ENCODE measurements at places on chromosomes 12 and 14. TPM values are rescaled to one million over a fixed set of nuclear protein-coding genes. Genes with fewer than 3 reads are reported as not detected.

The AQP6 gene
- total RNA-seq: not detected

The COX8C gene
- not detected for total RNA-seq

The SIX4 gene
- total RNA-seq: 33.2 TPM

The GLI1 gene
- 3.0 TPM for total RNA-seq

The GZMB gene
- total RNA-seq: not detected

The ENDOU gene
- not detected for total RNA-seq

The CPM gene
- total RNA-seq: 5.3 TPM

The TMEM63C gene
- 4.0 TPM for total RNA-seq

The KRT72 gene
- total RNA-seq: not detected

The PZP gene
- not detected for total RNA-seq

The DHRS2 gene
- total RNA-seq: 40.9 TPM

The IFNG-AS1 gene
- total RNA-seq: not detected

The KRT78 gene
- 0.15 TPM for total RNA-seq

The KRT2 gene
- 0.23 TPM for total RNA-seq

- no peak for DNase-seq
These were observed 51.4 kb downstream of the CLMN start for GRCh38 chr14:95268350-95268749.

DNA sequence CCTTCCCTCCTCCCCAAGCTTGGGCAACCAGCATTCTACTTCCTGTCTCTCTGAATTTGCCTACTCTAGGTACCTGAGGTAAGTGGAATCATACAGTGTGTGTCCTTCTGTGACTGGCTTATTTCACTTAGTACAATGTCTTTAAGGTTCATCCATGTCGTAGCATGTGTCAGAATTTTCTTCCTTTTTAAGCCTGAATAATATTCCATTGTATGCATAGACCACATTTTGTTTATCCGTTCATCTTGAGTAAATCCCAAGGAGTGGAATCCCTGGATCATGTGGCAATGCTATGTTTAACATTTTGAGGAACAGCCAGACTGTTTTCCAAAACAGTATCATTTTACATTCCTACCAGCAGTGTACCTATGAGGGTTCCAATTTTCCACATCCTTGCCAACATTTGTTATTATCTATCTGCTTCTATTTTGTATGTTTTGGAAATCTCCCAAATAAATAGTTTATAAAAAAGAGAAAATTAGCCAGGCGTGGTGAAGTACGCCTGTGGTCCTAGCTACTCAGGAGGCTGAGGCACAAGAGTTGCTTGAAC, 12.4 kb downstream of the HSP90AA1 start:
- DNase-seq: no peak

DNA sequence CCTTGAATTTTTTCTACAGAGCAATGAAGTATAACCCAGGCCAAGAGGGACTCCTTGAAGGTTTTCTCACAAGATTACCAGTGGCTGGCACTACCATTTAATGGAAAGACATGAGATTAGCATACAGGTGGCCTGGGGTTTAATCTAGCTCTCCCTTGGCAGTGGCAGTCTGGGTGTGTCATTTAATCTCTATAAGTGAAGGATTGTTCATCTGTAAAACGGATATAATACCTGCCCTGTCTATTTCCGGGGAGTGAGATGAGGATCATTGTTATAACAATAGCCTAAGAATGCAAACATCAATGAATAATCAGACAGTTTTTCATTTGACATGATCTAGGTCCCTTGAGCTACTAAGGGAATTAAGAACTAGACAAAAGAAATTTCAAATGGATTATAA, 168.7 kb upstream of the CPNE8 start:
- DNase-seq: peak; percentile 38

DNA sequence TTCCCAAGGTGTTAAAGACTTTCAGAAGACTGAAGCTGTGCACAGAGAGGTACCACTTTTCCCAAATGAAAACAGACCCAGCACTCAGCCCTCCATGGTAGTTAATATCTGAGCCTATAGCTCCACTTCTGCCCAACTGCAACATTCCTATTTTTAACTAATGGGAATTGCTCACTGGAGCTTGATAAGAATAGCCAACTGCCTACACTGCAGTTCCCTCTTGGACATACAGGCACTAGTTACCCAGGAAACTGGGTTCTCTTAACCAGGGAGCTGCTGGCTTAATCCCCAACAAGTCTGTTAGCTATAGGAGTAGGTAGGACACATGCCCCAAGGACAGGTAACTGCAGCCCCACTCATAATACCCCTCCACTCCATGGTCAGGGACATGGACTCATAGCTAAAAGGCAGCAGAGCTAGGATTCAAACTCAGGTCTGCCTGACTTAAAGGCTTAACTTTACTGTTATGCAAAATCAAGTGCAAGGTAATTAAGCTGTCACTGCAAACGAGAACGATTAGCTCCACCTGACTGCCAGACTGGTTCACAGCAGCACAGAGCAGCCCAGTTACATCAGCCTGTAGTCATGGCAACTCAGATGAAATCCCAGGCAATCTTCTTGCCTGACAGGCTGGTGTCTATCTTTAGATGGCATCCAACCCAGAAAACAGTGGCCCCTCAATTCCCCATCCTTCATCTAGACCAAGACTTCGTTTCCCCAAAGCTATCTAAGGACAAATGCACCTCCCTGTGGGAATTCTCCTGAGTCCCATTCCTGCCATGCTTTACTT, 77.1 kb upstream of the ACTN1 start:
- DNase-seq: no peak

DNA sequence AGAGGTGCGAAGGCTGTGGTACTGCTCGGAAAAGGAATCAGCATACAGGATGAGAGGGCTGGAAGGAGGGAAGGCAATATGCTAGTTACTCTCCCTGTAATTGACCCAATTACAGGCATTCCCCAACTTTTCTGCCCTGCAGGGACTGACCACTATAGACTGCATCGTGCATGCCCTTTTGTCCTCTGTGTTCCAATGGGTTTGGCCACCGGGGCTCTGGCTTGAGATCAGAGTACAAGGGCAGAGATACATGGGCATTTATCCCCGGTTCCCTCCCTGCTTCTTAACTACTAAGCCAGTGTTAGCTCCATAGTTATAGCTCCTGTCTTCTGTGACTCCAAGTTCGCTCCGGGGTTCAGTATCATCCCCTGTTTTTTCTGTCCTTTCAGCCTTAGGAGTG, 59.7 kb downstream of the GTF2A1 start:
- no peak for DNase-seq

GRCh38 chr12:22018860-22019259, 27.2 kb upstream of the CMAS start:
- peak; percentile 30 for DNase-seq

GRCh38 chr14:21866479-21866878, 192.9 kb upstream of the OR4E1 start:
- no peak for DNase-seq

DNA sequence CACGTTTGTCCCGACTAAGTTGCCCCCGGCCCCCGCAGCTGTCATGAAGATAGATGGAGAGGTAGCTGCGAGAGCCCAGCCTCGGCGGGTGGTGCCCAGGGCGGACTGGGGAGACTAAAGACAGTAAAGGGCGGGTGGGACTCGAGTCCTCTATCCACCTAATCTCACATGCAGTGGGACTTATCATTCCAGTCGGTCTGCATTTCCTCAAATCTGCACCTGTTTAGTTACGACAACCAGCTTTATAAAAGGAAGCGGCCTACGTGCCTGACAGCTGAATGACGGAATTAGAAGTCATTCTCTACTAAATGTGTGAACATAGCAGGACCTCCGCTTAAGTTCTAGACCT, 109.8 kb upstream of the EGLN3 start:
- DNase-seq: no peak

DNA sequence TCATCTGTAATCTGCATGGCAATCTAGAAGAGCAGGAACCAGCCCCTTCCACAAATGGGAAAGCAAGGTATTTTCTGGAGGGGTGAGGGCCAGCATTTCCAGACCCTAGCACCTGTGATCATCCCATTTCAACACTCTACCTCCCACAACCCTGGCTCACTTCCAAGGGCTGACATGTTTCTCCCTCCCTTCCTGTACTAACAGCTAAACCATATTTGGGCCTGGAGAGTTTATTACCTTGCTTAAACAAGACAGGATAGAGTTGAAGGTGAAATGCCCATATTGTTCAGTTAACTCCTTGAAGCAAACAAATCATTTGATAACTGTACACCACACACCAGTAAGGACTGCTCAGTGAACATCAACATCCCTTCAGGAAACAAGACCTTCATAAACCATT, 158.4 kb downstream of the PPM1H start:
- no peak for DNase-seq

- DNase-seq: no peak
These were observed 38.8 kb downstream of the NTF3 start for GRCh38 chr12:5470703-5471102.

GRCh38 chr12:5626151-5626550, 194.2 kb downstream of the NTF3 start:
- no peak for DNase-seq

DNA sequence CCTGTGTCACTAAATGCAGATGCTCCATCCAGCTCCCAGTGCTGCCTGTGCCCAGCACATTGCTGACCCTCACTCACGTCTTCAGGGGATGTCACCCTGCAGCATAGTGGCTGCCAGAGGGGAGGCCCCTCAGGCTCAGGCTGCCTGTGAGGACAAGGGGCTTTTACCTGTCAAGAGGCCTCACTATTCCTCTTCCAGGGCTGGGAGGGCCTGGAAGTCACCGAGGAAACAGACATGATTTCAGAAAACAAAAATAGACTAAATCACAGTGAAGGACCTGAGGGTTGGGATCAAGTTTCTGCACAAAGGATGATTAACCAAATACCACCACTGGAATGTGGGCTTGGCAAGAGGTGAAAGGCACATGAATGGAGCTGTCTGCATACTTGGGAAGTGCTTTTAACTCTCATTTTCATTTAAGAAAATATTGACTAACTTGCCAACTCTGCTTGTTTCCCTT, 1202.3 kb downstream of the BCL11B start:
- DNase-seq: peak; percentile 69

GRCh38 chr12:113420996-113421595, 1.1 kb upstream of the SDSL start:
- no peak for DNase-seq

- no peak for DNase-seq
These were observed 27.5 kb downstream of the NUDT4 start for GRCh38 chr12:93404961-93405849.

DNA sequence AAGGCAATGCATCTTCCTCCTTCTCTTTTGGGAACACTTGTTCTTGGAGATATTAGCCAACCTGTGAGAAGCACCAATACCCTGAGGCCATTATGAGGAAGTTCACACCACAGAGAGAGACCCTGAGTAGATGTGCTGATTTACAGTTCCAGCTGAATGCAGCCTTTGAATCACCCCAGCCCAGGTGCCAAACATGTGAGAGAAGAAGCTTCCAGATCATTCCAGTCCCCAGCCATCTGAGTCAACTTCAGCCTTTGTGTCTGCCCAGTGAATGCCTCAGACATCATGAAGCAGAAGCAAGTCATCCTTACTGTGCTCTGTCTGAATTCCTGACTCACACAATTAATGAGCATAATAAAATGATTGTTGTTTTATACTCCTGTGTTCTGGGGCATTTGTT, 25.1 kb downstream of the C12orf42 start:
- DNase-seq: peak; percentile 45

- DNase-seq: no peak
These were observed 54.2 kb upstream of the GZMB start for GRCh38 chr14:24688030-24688658.

GRCh38 chr12:62259631-62259992, 592 bp upstream of the USP15 start:
- DNase-seq: no peak

DNA sequence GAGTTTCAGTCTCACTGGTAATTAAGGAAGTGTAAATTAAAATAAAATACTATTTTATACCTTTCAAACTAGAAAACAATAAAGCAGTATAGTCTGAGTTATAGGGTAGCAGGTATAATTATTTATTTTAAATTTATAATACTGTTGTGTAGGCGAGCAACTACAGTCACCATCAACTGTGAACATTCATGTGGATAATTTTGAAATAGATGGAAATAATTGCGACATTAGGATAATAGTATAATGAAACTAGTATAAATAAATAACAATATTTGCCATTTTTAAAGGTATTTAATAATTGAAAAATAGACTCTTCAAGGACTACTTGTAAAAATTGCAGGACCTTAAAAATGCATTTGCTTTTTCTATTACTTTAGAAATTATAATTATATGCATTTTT, 3.8 kb upstream of the DYRK4 start:
- DNase-seq: no peak

DNA sequence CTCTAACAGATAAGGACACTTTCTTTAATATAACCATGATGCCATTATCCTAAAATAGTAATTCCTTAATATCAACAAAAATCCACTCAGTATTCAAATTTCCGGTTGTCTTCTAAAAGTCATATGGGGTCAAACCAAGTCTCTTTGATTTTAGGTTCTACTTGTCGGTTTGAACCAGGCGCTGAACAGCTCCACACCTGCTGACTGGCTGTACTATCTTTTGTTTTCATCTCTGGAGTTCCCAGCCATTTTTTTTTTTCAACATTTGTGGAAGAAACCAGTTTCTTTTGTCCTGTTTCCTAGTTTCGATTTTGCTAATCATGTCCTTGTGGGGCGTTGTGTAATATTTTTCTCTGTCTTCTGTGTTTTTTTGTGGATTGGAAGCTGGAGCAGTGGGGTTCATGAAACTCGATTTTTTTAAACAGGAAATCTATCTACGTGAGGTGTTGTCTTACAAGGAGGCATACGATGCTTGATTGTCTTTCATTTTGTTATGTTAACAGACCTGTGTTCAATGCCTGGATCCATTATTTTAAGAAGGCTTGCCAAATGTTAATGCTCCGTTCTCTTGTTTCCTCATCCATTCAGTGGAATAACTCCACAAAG, 50.2 kb downstream of the FZD10 start:
- no peak for DNase-seq

DNA sequence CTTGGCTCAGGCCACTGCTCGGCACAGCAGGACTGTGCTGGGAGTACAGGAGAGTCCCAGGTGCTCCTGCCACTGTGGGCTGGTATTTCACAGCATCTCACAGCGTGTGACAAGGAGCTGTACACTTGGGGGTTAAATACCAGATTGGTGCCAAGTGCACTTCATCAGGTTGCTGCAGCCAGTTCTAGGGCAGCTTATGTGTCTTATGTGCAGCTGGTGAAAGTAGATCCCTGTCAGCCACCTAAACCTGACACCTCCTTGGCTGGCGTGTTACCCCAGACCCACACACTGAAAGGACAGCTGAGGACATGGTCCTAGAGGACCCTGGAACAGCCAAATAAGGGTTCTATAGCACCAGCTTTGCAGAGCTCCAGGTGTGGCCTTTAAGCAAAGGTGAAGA, 18.9 kb downstream of the PLEKHH1 start:
- no peak for DNase-seq

DNA sequence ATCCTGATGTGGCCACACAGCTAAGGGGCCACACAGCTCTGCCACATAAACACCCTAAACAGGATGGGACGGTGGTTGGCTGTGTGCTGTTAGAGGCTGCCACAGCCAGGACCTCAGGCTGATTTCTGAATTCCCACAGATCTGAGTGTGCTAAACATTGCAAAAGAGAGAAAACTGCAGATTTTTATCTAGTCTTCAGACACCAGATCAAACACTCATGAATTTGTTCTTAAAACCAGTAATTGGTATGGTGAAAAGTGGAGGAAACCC, 190.7 kb downstream of the MON2 start:
- no peak for DNase-seq

GRCh38 chr14:92585981-92586937, 72.7 kb downstream of the RIN3 start:
- peak; percentile 77 for DNase-seq

GRCh38 chr12:69657376-69658137, 41.5 kb downstream of the BEST3 start:
- no peak for DNase-seq

All from PC-3 (cell line).